ENCODE measurements at places on chromosomes 5 and 9.

DNA sequence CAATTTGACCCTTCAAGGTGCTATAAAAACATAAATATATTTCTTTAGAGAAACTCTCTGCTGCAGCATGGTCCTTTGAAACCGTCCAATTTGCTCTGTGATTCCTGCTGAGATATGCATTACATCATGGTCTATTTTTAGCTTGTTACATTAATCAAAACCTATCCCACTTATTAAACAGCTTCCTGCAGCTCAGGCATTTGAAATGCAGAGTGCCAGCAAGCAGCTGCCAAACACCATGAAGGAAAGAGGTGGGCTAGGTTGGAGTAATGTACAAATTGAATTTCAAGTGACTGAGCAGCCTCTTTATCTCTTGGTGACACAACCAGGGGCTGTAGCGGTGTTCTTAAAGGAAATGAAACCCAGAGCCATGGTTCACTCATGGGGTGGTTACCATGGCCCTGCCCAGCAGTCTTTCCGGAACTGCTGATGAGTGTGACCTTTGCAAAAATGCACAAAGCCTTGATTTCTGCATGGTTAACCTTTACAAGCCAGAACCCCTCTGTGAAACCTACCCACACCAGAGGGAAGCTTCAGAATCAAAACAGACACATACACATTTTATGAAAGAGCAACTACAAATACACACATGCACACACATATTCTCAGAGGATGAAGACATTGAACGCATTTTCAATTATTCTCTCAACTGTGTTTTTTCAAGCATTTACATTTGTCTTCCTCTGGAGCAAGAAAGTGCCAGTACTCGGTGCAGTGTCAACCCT lies 155.8 kb upstream of the ZNF608 start:
- DNase-seq = no peak

GRCh38 chr9:117828466-117828865 lies 124.3 kb downstream of the TLR4 start:
- no peak for DNase-seq

- no peak for DNase-seq
Observed at GRCh38 chr9:110126986-110127864, 80.7 kb downstream of the C9orf152 start.

DNA sequence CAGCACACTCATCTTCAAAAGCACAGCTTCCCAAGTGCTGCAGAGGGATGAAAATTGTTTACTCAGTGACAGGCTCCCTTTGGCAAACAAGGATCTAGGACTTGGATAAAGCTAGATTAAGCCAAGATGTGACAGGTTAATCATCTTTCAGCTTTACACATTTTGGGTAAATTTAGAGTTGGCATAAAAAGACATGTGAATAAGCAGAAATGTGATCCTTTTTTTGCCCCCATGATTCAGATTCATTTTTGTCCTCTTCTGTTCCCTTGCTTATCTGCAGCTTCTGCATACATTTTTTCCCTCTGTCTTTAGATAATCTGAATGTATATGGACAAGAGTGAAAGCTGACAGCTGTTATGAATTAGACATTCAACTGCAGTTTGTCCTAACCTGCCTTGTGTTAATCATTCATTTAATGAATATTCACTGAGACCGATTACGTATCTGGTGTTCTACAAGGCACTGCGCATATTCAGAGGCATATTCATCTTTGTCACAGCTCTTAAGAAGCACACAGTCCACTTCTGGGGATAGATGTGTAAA lies 19.6 kb downstream of the ADAMTSL1 start:
- no peak for DNase-seq

- no peak for DNase-seq
Observed at GRCh38 chr5:56763711-56764466, 51.5 kb upstream of the MAP3K1 start.

GRCh38 chr5:96601715-96602244 lies 60.4 kb upstream of the CAST start:
- DNase-seq = no peak

All from hypothalamus (tissue), 51 donors.